Left cardiac atrium (tissue), 4 donors: ENCODE measurements at places on chromosomes 13 and 19. TPM values are rescaled to one million over a fixed set of nuclear protein-coding genes. Genes with fewer than 3 reads are reported as not detected.
A peak's percentile ranks its signal among the peaks of the same experiment; 100 is the strongest.

- no peak for DNase-seq
These were observed 387.1 kb upstream of the SGCG start for GRCh38 chr13:22793598-22794134.

DNA sequence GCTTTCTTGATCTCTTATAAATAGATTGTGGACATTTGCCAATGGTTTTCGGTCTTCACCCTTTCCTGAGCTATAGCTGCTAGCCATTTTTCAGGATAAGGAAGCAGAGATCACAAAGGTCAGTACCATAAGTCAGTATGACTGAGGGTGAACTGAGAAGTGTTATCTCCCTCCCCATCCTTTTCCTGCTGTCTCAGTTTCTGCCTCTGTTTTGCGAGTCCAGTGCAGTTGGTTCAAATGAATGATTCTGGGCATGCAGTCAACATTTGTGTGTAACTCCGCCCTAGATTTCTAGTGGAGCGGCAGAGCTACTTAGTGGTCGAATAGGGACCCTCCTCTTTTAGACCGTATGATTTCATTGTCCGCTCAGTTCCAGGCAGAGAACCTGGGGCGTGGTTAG is 460.8 kb upstream of the ARGLU1 start:
- DNase-seq: no peak

DNA sequence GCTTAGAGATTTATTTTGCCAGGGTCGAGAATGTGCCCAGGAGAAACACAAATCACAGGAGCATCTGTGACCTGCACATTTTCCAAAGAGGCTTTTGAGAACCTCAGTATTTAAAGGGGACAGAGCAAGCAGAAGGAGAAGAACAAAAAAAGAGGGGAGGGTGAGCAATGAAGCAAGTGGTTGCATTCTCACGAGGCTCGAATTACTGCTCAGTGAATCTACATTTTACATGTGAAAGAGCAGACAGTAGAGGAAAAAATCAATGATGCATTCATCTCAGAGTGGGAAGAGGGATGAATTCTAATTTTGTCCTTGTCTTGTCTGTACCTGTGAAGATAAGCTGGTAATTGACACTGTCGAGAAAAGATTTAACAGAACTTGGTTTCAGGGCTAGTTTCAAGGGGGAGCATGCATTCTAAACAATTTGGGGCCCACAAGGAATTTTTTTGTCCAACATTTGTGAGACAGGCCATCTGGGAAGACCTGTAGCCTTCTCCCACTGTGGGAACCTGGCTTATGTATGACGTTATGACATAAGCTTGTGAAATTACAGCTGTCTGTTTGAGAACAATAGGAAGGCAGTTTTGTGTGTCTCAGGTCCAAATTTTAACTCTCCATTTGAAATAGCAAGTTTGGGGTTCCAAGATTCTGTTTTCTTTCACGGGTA is 855.1 kb downstream of the SLITRK5 start:
- no peak for DNase-seq

DNA sequence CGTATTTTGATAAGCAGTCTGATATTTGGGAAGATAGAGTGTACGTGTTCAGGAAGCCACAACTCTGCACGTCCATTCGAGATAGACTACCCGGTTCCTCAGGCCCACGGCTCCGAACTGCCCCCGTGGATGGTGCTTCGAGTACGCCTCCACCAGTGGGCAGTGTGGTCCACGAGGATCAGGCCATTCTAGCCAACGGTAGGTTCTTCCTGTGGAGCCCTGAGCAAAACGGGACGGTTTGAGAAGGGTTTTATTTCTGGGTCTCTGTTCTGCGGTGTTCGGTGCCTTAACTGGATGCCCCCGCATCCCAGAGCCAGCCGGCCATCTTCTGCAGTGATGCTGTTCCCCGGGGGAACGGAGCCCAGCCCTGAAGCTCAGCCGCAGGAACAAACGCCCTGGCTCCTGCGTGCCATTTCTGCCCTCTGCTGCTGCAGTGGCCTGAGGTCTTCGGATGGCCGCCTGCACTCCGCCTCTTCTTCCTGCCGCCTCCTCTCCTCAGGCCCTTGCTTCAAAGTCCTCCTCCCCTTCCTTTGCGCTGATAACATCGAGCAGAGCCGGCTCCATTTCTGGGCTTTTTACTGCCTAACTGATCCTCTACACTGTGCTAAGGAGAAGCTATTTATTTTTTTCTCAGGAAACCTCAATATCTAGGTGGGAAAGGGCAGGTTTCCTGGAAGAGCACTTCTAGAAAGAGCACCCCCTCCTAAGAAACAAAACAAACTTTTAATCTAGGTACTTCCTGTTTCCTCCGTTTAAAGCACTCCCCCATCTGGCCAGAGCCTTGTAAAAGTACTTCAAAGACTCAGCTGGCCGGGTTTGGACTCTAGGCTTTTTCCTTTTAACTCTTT is 36.2 kb upstream of the SLC46A3 start:
- DNase-seq: peak; percentile 58

DNA sequence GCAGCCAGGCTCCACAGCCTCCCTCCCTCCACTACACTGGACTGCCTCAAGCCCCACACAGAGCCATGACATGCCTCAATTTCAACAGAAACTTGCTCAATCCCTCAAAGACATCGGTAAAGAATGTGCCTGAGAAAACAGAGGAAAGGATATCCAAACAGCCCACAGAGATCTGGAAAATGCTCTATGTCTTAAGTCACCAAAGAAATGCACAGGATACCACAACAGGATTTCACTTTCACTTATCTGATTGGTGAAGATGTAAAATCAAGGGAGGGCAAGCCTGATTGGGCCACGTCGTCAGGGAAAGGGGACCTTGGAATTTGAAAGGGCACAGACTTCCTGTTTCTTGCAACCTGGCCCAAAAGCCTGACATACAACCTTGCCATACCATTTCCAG is 14.2 kb downstream of the CACNA1A start:
- DNase-seq: no peak

DNA sequence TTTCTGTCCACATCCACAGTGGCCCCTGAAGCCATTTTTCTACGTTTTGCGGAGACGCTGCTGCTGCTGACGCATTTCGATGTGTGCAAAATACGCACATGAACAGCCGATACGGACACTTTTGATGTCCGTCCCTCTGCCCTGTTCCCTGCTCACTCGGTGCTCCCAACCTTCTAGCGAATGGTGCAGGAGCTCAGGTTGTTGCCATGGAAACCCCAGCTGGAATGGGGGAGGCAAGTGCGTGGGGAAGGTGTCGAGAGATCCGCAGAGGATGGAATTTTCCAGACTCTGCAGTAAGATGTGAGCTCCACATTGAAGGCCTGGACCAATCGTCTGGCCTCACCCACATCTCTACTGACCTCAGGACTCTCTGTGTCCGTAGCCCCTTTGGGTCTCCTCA is 109.2 kb upstream of the USP29 start:
- no peak for DNase-seq

GRCh38 chr13:77139306-77139705 is 112.3 kb upstream of the FBXL3 start:
- DNase-seq: no peak

WTIP gene
- total RNA-seq: 19.2 TPM

GRCh38 chr19:17468302-17469091 is 1.8 kb upstream of the SLC27A1 start:
- DNase-seq: peak; percentile 78
